ENCODE measurements at places on chromosomes 5 and 9.

- no peak for DNase-seq
These were observed 63.7 kb downstream of the CXXC5 start for GRCh38 chr5:139711906-139712224.

DNA sequence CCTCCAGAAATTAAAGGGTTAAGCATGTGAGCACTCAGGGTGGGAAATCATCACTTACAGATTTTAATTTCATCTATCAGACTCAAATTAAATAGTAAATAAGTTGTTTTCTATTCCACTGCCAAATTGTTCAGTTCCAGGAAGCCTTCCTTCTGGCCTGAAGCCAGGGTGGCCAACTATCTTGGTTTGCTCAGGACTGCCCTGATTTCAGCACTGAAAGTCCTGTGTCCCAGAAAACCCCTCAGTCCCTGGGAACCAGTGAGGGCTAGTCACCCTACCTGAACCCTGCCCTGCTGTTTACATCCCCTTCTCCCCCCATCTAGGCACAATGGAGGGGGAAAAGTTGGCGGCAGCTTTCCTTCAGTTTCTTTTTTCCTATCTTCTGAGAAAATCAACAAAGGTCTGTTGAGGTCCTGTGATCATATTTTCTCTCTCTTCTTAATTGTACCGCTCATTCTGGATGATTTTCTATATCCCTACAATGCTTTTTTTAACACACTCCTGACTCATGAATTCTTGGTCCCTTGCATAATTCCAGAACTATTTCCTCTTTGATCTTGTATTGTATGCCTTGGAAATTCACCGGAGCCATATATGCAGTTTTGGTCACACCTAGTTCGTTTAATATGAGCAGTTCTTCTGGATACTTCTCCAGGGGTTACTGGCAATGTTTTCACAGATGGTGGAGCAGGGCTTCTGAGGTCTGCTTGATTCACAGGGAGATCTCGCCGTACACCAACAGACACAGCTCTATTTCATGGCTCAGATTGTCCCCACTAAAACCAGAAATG lies 103.8 kb downstream of the MAP1B start:
- DNase-seq: peak; percentile 61

GRCh38 chr9:129624168-129624759 lies 1.7 kb upstream of the NTMT1 start:
- DNase-seq: no peak

DNA sequence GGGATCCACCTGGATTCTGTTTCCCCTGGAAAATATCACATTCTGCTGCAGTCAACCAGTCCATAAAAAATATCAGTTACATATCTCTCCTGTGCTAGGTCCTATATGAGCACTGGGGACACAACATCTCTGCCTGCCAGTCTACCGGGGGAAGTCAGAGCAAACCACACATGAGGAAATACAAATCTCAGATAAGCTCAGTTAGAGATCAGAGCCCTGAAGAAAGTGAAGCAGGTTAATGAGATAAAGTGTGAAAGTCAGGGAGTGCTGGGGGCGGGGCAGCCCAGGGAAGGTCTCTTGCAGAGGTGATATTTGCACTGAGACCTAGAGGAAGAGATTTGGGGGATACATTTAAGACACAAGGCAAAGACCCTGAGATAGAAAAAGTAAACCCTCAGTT lies 67.8 kb upstream of the SLC1A1 start:
- no peak for DNase-seq

DNA sequence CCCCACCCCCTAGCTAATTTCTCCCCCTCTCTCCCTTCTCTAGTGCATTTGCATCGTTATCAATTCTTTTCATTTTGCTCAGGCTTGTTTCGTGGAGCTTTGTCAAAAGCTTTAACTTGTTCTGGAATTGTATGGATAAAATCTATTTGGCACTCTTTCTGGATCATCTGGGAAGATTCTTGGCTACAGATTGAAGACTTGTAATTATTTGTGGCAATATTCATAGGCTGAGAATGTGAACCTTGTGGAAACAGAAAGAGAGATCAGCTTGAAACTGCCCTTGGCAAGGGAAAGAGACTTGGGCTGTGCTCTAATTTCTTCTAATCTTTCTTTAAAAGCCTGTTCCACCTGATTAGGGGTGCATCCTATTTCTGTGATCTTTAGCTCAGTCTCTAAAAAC lies 340.6 kb upstream of the DAB2 start:
- DNase-seq: no peak

DNA sequence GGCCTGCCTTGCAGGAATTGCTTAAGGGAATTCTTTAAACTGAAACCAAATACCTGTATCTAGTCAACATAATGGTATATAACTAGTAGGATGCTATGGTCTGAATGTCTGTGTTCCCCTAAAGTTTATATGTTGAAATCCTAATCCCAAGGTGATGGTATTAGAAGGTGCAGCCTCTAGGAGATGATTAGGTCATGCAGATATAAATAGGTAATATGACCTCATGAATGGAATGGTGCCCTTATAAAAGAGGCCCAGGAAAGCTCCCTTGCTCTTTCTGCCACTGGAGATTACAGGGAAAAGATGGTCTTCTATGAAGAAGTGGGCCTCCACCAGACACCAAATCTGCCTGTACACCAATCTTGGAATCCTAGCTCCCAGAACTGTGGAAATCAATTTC lies 7.4 kb upstream of the KIAA1958 start:
- no peak for DNase-seq

DNA sequence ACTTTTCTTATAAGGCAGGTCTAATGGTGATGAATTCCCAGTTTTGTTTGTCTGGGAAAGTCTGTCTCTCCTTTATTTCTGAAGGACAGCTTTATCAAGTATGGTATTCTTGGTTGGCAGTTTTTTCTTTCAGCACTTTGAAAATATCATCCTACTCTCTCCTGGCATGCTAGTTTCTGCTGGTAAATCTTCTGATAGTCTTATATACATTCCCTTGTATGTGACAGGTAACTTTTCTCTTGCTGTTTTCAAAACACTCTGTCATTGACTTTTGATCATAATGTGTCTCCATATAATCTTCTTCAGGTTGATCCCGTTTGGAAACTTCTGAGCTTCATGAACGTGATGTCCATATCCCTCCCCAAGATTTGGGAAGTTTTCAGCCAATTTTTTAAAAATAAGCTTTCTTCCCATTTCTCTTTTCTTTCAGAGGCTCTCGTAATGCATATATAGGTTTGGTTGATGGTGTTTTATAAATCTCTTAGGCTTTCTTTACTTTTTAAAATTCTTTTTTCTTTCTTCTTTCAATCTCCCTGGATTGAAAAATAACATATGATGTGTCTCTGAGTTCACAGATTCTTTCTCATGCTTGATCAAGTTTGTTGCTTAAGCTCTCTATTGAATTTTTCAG lies 22.5 kb upstream of the GRAMD2B start:
- DNase-seq: no peak

DNA sequence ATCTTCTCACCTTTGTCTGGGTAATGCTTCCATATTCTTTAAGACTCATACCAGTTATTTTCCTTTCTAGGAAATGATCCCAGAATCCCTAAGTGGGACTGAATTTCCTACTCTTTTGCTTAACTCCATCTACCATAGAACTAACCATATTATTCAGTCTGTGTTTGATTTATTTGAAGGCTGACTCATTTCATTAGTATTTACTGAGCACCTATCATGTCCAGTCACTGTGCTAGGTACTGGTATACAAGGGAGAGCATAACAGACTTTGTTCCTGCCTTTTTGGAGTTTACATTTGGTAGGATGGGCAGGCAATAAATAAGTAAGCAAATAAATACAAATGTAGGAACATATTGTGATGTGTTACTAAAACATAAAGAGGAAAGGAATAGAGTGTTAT lies 4.3 kb downstream of the NPR2 start:
- DNase-seq: no peak

GRCh38 chr5:151184316-151185042 lies 26.9 kb upstream of the ANXA6 start:
- DNase-seq: no peak

DNA sequence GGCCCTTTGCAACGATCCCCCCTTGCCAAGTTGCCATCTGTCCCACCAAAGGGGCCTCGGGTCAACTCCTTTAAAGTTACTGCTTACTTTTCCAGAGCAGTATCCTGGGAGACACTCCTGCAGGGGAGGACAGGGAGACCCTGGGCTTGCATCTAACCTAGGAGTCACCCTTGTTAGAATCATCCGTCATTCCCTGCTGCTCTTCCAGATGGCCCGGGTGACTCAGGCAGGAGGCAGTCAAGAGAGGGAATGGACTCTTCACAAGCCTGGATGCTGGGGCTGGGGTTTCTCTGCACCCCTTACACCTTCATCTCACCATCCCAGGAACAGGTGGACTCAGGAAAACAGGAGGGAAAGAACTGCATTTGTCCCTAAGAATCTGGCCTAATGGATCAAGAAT lies 175.6 kb downstream of the GABBR2 start:
- no peak for DNase-seq

- DNase-seq: no peak
These were observed 521.9 kb downstream of the PDE4D start for GRCh38 chr5:59371525-59372127.

GRCh38 chr9:114349713-114350480 lies 20.2 kb downstream of the ORM2 start:
- no peak for DNase-seq

GRCh38 chr5:143806579-143806978 lies 5.4 kb upstream of the HMHB1 start:
- DNase-seq: peak; percentile 9

- no peak for DNase-seq
These were observed 617.2 kb downstream of the CDH18 start for GRCh38 chr5:19370655-19371386.

DNA sequence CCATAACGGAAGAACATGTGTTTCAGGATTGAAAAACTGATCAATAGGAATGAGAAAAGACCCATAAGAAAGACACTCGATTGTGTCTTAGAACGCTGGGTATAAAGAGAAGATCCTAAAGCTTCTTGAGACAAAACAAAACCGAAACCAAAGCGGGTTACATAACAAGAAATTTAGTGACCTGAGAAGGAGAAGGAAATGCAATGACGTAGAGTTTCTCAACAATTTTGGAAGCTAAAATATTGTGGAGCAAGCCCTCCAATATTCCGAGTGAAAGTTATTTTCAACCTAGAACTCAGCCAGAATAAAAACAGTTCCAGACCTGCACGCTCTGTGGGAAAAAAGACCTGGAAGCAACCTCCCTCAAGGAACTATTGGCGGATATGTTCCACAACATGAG lies 81.9 kb upstream of the FREM1 start:
- DNase-seq: no peak

GRCh38 chr9:331197-331596 lies 116.5 kb downstream of the DOCK8 start:
- DNase-seq: no peak

DNA sequence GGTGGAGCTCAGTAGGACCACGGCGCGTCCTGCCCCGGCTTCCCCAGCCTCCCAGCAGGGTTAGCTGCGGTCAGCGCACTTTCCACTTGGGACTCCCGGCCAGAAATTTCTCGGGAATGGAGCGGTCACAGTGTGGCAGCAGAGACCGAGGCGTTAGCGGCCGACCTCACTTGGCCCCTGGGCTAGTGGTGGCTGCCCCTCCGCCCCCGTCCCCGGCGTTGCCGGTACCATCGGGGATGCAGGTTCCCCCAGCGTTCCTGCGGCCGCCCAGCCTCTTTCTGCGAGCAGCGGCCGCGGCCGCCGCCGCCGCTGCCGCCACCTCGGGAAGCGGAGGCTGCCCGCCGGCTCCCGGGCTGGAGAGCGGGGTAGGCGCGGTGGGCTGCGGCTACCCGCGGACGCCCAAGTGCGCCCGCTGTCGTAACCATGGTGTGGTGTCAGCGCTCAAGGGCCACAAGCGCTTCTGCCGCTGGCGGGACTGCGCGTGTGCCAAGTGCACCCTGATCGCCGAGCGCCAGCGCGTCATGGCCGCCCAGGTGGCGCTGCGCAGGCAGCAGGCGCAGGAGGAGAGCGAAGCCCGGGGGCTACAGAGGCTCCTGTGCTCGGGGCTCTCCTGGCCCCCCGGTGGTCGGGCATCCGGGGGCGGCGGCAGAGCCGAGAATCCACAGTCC lies 460 bp downstream of the DMRTA1 start:
- DNase-seq: no peak

DNA sequence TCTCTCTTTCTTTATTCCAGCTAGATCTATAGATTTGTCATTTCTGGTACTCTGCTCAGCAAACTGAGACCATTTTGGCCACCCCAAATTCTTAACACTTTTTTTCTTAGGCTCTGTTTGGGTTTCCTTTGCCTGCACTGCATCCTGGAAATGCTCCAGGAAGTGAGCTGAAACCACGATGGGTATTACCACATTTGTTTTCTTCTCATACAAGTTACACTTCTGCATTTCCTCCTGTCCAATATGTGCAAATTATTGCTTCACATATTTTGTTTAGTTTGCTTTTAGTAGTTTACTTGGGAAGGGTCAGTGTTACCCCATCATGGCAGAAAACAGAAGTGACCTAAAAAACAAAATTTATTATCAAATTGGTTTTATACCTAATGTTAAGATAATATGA lies 498.6 kb upstream of the GRIN3A start:
- DNase-seq: no peak

DNA sequence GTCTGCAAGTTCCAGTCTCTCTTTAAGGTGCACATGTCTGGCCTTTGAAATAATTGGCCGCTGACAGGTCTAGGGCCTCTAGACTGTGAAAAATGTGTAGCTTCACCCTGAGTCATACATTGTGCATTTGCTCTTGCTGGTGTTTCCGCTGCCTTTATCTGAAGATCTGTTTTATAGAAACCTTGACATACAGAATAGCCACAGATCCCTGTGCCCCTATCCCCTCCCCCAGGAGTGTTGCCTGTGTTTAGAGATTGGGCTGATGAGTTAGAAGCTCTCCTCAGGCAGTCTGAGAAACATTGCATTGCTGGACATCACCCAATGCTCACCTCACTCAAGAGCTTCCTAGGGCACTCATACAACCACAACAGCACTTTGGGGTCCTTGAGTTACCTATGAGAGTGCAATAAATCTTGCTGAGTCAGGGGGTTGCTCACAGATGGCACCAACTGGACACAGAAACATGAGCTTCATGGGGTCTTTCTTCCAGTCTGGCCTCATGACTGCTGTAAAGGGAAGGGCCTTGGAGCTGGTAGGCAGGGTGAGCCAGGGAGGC lies 3.8 kb upstream of the ZNF782 start:
- peak; percentile 45 for DNase-seq

DNA sequence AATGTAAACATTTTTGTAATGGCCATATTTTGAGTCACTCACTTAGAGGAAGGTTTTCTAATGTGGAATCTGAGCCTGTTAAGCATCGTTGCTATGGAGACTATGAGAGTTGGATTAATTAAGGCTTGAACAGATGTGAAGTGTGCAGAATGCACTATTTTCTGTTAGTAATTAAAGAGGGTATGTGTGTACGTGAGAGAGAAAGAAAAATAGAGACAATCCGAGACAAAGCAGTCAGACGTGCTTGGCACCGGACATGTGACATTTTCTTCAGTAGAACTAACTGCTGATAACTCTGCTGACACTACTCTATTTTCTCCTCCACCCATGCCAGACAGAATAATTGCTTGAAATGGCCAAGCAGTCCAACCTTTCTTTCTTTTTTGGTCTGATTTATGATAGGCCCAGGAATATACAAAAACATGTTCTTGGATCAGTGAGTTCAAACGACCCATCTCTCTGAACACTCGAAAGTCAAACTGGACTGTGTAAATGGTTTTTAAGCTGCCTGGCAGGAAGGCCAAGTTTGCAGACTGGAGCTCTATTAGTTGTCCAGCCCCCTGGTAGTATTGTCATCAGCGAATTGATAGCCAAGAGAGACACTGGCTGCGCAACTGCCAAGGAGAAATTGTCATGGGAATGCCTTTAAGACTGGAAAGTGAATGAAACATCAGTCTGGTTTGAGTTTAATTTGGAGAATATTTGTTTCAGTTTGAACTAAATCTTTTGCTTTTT lies 322.1 kb downstream of the ARHGEF28 start:
- no peak for DNase-seq

Data from kidney epithelial cell (primary cell).